ENCODE measurements at places on chromosomes 1 and 21. TPM values are rescaled to one million over a fixed set of nuclear protein-coding genes. Genes with fewer than 3 reads are reported as not detected.

Gene KAZN
- 7.6 TPM for total RNA-seq

Gene PTAFR
- total RNA-seq = 1.8 TPM

Gene BECN2
- total RNA-seq = not detected

Gene OLIG2
- 2.0 TPM for total RNA-seq

DNA sequence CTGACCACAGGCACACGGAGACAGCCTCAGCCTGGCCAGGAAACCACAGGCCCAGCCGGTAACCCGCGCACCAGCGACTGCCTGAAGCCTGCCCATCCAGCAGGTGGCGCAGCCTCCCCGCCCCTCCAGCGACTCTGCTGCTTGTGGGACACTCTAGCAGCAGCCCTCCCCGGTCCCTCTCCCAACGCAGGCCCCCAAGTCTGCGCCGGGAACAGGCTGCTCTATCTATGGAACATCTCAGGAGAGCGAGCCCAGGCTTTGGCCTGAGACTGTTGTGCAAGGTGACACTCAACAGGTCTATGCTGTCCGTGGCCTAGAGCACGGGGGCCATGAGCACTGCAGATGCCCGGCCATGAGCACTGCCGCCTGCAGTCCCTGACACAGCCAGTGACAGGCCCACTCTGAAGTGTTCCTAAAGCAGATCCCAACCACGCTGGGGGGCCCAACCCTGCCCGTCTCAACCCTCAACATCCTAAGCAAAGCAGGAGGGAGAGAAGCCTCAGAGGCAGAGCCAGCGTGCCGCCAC lies 28.4 kb downstream of the WDR4 start:
- H3K4me3 ChIP-seq = no peak overlapping the region
- peaks cover 91% of the 10 kb centered on the region for H3K36me3 ChIP-seq
- no peak overlapping the region for H3K27ac ChIP-seq
- peak; percentile 82 for DNase-seq
- no peaks in the 10 kb centered on the region for H3K27me3 ChIP-seq

GRCh38 chr1:26112407-26112775 lies 767 bp downstream of the PDIK1L start:
- peak overlapping the region; percentile 86 for H3K4me3 ChIP-seq
- DNase-seq = no peak
- no peaks in the 10 kb centered on the region for H3K4me1 ChIP-seq
- no peak overlapping the region for H3K27ac ChIP-seq
- H3K36me3 ChIP-seq = peaks cover 2% of the 10 kb centered on the region

DNA sequence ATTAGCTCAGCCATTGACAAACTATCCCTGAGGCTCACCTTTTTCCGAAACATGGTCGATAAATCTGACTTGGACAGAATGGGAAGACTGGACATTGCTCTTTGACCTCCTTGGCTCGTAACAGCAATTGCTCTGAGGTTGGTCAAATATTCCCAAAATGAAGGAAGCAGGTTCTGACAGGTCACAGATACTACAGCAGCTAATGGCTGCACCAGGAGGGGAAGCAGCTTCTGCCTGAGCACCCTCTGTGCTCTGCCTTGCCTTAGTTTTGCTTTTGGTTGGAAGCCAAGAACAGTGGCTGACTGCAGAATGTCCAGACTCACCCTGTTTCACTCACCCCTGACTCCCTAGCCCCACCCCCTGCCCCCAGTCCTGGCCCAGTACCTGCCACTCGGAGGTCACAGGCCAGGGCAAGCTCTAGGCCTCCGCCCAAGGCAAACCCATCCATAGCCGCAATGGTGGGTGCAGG lies 15.4 kb downstream of the ECHDC2 start:
- H3K4me3 ChIP-seq = no peak overlapping the region
- H3K27ac ChIP-seq = no peak overlapping the region
- H3K4me1 ChIP-seq = no peaks in the 10 kb centered on the region
- H3K36me3 ChIP-seq = peaks cover 3% of the 10 kb centered on the region
- no peak for DNase-seq

- no peak overlapping the region for H3K4me3 ChIP-seq
- no peaks in the 10 kb centered on the region for H3K36me3 ChIP-seq
- H3K4me1 ChIP-seq = no peaks in the 10 kb centered on the region
- no peaks in the 10 kb centered on the region for H3K27me3 ChIP-seq
Measured at GRCh38 chr1:22018583-22019559, 17.4 kb downstream of the CELA3A start.

DNA sequence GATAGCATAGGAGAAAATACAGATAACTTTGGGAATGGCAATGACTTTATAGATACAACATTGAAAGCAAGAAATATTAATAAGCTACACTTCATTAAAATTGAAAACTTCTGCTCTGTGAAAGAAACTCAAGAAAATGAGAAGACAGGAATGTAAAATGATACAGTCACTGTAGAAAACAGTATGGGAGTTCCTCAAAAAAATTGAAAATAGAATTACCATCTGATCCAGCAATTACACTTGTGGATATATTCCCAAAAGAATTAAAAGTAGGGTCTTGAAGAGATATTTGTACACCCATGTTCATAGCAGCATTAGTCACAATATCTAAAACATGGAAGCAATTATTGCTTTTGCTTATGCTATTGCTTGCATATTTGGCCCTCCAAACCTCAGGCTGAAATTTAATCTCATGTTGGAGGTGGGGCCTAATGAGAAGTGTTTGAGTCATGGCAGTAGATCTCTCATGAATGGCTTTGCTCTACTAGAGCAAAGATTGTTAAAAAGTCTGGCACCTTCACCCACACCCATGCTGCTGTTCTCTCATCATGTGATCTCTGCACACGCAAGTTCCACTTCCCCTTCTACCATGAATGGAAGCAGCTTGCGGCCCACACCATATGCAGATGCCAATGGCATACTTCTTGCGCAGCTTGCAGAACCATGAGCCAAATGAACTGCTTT lies 15.3 kb upstream of the AHCYL1 start:
- no peak overlapping the region for H3K4me3 ChIP-seq
- H3K27ac ChIP-seq = no peak overlapping the region
- H3K36me3 ChIP-seq = no peaks in the 10 kb centered on the region
- DNase-seq = no peak
- H3K4me1 ChIP-seq = no peaks in the 10 kb centered on the region

GRCh38 chr1:225907341-225907740 lies 16.7 kb downstream of the PYCR2 start:
- H3K4me1 ChIP-seq = no peaks in the 10 kb centered on the region
- no peak overlapping the region for H3K4me3 ChIP-seq
- no peaks in the 10 kb centered on the region for H3K36me3 ChIP-seq
- no peak for DNase-seq
- H3K27ac ChIP-seq = no peak overlapping the region

- DNase-seq = no peak
- no peak overlapping the region for H3K4me3 ChIP-seq
- no peaks in the 10 kb centered on the region for H3K27me3 ChIP-seq
- H3K4me1 ChIP-seq = peaks cover 14% of the 10 kb centered on the region
Measured at GRCh38 chr1:45922374-45922773, 119.0 kb downstream of the MAST2 start.

DNA sequence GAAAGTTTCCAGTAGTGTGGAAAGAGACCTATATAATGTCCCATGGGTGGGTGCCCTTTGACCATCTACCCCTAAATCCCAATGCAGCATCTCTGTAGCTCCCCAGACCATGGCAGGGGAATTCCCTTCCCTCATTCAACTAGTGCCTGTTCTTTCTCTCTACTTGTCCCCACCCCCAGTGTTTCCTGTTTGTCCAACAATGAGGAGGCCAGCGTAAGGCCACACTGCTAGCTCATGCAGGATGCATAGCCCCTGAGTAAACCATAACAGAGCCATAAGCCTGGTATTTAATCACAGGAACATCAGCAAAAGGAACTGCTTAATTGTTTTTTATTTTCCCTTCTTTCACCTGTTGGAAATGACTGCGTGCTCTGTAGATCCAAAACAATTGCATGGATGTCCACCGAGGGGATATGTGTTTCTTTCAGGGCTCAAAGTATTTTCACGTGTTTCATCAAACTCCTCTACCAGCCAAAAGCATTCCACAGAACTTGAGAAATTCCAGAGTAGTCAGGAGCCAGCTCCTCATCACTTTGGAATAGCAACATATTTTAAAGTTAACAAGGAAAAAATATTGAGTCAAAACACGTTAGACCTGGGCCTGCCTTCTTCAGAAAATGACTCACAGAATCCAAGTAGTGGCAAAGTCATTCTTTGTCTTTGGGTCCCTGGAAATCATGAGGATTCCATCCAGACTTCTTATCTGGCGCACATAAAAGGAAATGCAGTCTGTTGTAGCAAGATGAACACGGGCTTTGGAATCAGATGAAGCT lies 162.5 kb upstream of the SGIP1 start:
- no peaks in the 10 kb centered on the region for H3K4me1 ChIP-seq
- no peak overlapping the region for H3K27ac ChIP-seq
- no peak overlapping the region for H3K4me3 ChIP-seq
- H3K27me3 ChIP-seq = no peaks in the 10 kb centered on the region
- no peak for DNase-seq
- H3K36me3 ChIP-seq = peaks cover 65% of the 10 kb centered on the region

GRCh38 chr1:112675728-112676381 lies 1.4 kb downstream of the MOV10 start:
- H3K27ac ChIP-seq = no peak overlapping the region
- H3K36me3 ChIP-seq = peaks cover 12% of the 10 kb centered on the region
- H3K4me3 ChIP-seq = peak overlapping the region; percentile 86
- H3K27me3 ChIP-seq = peaks cover 6% of the 10 kb centered on the region
- H3K4me1 ChIP-seq = peaks cover 6% of the 10 kb centered on the region

Measured in H9 (cell line).